ENCODE measurements at places on chromosomes 2 and 18. TPM values are rescaled to one million over a fixed set of nuclear protein-coding genes. Genes with fewer than 3 reads are reported as not detected.

Gene CDH19
- total RNA-seq, result not detected

Gene TGFA
- total RNA-seq, result 72.1 TPM

Gene HRH4
- not detected for total RNA-seq

Gene KCNG2
- total RNA-seq, result not detected

Gene ALLC
- total RNA-seq, result not detected

Gene SPP2
- not detected for total RNA-seq

Data from kidney epithelial cell (primary cell).